CD4-positive, alpha-beta memory T cell (primary cell): ENCODE measurements at places on chromosomes 2 and 18.

DNA sequence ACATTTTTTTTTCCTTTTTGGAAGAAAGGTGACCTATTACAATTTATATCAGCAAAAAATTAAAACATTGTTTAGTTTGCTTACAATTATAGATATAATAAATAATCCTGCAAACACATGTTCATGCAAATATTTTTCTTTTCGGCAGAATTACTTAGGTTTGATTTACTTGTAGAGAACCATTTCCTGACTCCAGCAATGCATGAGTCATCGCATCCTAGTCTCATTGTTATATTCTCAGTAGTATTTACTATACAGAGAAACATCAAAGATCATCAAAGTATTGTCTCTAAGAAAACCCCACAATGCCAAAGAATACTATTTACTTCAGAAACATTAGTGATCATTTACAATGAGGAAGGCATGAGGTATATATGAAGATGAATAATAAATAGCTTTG is 40.4 kb upstream of the MTIF2 start:
- DNase-seq: no peak
- no peaks in the 10 kb centered on the region for H3K36me3 ChIP-seq
- H3K27me3 ChIP-seq: no peaks in the 10 kb centered on the region
- no peak overlapping the region for H3K27ac ChIP-seq
- no peak overlapping the region for H3K4me3 ChIP-seq
- H3K4me1 ChIP-seq: no peaks in the 10 kb centered on the region

- no peak overlapping the region for H3K4me3 ChIP-seq
- no peaks in the 10 kb centered on the region for H3K27me3 ChIP-seq
- H3K36me3 ChIP-seq: no peaks in the 10 kb centered on the region
- H3K27ac ChIP-seq: no peak overlapping the region
- H3K4me1 ChIP-seq: no peaks in the 10 kb centered on the region
Observed at GRCh38 chr2:163570391-163570790, 165.4 kb downstream of the FIGN start.

DNA sequence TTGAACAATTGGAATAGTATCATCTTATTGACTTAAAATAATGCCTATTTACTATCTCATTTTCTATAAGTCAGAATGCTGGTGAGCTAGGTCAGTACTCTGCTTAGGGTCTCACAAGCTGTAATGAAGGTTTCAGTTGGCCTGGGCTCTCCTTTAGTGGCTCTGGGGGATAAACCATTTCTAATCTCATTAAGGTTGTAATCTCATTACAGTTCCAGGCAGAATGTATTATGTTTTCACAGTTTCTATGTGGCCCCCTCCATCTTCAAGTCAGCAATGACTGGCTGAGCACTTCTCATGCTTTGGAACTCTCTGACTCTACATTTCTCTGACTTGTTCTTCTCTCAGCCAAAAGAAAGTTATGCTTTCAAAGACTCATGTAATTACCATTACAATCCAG is 163.1 kb downstream of the CCDC178 start:
- H3K4me3 ChIP-seq: no peak overlapping the region
- H3K36me3 ChIP-seq: no peaks in the 10 kb centered on the region
- no peak for DNase-seq
- H3K4me1 ChIP-seq: no peaks in the 10 kb centered on the region

- no peaks in the 10 kb centered on the region for H3K4me1 ChIP-seq
- no peak overlapping the region for H3K27ac ChIP-seq
- H3K27me3 ChIP-seq: no peaks in the 10 kb centered on the region
Observed at GRCh38 chr2:214293593-214293992, 117.3 kb upstream of the VWC2L start.

DNA sequence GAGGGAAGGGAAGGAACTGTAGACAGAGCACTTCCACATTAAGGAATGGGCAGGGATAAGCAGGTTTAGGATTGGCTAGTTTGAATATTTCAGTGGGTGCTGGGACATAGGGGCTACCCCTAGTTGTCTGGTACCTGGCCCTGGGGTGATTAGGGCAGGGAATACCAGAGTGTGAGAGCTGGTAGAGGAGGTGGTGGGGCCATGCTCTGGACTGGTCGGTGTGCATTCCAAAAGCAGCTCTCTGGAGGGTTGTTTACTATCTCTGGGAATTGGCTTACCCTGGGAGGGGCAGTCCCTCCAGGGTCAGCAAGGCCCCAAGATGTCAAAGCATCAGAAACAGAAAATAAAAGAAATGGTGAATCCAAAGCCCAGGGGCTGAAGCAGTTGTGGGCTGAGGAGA is 103.8 kb downstream of the LAMA3 start:
- H3K27ac ChIP-seq: no peak overlapping the region
- no peaks in the 10 kb centered on the region for H3K36me3 ChIP-seq
- no peak for DNase-seq
- H3K4me3 ChIP-seq: no peak overlapping the region

DNA sequence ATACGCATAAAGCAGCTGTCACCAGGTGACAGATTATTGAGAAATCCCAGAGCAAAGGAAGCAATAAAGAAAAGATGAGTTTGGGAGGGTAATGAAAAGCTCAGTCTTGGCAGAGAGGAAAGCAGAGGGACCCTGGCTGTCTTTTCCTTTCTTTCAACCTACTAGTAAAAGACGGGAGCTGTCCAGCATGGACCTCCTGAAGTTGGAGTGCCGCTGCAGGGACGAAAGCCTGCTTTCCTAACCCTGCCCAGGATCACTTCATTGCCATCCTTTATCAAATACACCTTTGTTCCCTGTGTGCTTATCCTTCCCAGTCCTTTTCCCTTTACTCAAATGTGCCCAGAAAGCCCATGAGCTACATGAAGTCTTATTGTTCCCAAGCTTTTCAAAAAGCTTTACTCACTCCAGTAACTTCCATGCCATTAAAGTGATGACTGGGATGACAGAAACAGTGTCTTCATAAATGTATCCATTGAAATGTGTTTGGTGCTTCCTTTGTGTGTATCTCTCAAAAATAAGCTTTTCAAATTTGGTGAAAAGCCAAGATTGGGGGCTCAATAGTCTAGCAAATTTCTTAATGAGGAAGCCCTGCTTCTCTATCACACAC is 3.7 kb upstream of the SPR start:
- no peak for DNase-seq
- no peaks in the 10 kb centered on the region for H3K36me3 ChIP-seq
- no peak overlapping the region for H3K27ac ChIP-seq
- peaks cover 31% of the 10 kb centered on the region for H3K27me3 ChIP-seq

DNA sequence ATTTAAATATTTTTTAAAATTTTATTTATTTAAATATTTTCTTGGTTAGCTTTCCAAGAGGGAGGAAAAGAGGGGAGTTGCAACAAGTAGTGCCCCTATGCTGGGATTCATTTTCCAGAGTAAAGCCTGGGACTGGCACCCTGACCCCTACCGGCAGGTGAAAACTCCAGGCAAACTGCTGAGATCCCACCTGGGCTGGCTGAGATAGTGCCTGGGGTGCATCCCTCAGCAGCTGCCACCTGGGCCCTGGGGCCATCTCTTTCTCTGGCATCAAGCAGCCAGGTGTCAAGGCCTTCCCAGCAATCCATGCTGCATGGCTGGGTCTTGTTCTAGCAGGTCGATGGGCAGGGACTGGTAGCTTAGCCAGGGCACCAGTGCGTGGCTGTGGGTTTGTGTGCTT is 6.6 kb downstream of the SIX2 start:
- no peak for DNase-seq
- no peak overlapping the region for H3K27ac ChIP-seq
- H3K36me3 ChIP-seq: no peaks in the 10 kb centered on the region
- peaks cover 20% of the 10 kb centered on the region for H3K4me1 ChIP-seq

DNA sequence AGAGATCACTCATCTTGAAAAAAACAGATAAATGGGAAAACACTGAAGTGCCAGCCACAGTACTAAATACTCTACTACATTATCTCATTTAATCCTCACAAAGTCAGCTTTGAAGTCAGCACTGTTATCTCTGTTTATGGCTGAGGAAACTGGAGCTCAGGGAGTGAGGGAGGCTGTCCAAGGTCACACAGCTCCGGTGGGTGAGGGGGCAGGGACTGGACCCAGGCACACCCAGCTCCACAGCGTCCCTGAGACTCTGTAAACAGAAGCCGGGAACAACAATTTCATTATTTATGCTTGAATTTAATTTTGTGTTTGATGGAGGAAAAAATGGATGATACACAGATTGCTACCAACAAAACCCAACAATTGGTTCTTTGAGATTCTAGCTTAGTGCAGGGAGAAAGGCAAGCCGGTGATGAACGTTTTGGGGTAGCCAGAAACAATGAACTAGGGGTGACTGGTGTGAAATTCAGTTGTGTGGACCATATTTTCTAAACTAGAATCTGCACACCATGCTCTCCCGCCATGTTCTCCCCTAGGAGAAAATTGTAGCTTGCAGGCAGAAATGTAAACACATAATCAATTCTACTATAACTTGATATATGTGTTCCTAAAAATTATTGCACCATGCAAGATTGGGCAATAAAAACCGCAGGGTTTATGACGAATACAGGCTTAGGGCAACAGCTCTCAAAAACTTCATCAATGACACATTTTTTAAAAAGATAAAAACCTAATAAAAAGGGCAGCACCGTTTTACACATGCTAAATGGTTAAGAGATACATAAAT is at the start of gene GREB1:
Gene GREB1, plus strand, starts transcription at position 768 of the 793 bp plus-strand sequence. CDS start 22,570 bp downstream, outside the sequence.
- H3K27ac ChIP-seq: no peak within 1 kb of the TSS
- no peak within 1 kb of the TSS for H3K4me3 ChIP-seq
- no peaks in the 10 kb centered on the region for H3K36me3 ChIP-seq
- no peaks in the 10 kb centered on the region for H3K27me3 ChIP-seq
- DNase-seq: no peak
- no peaks in the 10 kb centered on the region for H3K4me1 ChIP-seq

GRCh38 chr2:154189953-154190352 is 318.2 kb downstream of the GALNT13 start:
- DNase-seq: no peak
- H3K4me1 ChIP-seq: no peaks in the 10 kb centered on the region
- H3K27ac ChIP-seq: no peak overlapping the region
- H3K4me3 ChIP-seq: no peak overlapping the region
- H3K27me3 ChIP-seq: no peaks in the 10 kb centered on the region
